ENCODE measurements at places on chromosomes 6 and 20. TPM values are rescaled to one million over a fixed set of nuclear protein-coding genes. Genes with fewer than 3 reads are reported as not detected.

KCNS1 gene
- 1.2 TPM for total RNA-seq

SLC35F1 gene
- 1.0 TPM for total RNA-seq

RAD21L1 gene
- total RNA-seq = not detected

CYP24A1 gene
- total RNA-seq = not detected

CCM2L gene
- total RNA-seq = 5.6 TPM

PRIM2 gene
- total RNA-seq = 6.0 TPM

TNFRSF6B gene
- not detected for total RNA-seq

OXT gene
- total RNA-seq = not detected

ARMC2 gene
- total RNA-seq = 15.2 TPM

GRCh38 chr6:114934079-114934478 lies 591.3 kb upstream of the HS3ST5 start:
- DNase-seq = no peak

DNA sequence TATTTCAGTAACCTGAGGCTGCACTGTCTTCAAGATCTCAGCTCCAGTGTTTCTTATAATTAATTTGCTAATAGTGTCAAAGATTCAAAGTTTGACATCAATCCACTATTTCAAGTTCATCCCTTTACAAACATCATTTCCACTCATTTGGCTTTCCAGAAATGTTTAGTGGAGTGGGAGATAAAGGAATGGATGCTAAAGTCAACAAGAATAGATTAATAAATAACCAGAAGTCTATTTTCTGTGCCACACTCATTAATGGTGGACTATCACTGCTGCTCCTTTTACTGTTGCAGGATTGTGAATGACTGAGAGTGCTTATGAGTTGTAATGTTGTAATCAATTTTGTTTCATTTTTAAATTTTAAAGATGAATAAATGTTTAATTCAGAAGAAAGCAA lies 28.4 kb upstream of the EPM2A start:
- DNase-seq = no peak

DNA sequence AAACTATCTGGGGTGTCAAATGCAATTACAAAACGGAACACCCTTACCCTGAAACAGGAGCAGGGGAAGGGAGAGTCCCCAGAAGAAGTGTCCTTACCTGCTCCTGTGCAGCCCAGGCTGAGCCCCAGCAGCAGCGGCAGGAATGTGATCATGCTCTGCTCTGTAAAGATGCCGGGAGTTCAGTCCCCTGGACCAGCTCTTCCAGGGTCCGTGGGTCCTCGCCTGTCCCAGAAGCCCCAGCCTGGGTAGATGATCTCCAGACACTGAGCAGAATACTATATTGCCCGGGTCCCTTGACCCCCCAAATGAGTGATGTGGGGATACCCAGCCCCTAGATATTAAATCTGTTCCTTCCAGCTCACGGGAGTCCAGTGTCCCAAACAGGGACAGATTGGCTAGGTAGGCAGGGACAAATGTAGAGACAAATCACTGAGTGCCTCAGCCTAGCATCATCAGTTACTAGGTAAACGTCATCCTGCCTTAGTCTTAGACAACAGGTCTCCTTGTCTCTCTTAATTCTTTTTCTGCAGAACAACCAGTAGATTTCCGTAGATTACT lies at the start of gene HLA-DMB:
TSS of gene HLA-DMB (minus strand) at position 373 of the 558 bp plus-strand sequence. CDS start at position 152, 221 bp downstream.
- peak; percentile 52 for DNase-seq

GRCh38 chr20:57860576-57860975 lies 150.8 kb upstream of the PMEPA1 start:
- no peak for DNase-seq

GRCh38 chr6:9699888-9700287 lies 715.0 kb downstream of the TFAP2A start:
- DNase-seq = no peak

DNA sequence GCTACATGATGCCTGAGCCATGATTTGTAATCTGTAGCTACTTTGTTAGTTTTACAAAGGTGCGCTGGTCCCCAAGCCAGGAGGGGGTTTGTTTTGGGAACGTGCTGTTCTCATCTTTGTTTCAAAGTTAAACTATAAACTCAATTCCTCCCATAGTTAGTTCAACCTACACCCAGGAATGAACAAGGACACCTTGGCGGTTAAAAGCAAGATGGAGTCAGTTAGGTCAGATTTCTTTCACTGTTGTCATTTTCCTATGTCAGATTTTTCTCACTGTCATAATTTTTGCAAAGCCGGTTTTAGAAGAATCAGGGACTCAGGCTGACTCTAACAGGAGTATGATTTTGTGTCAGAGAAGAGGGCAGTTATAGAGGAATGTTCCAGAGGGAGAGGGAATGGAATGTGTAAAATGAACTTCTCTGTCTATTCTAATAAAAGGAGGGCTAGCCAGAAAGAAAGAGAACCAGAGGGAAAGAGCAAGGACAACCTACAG lies 2.3 kb upstream of the GMPR start:
- no peak for DNase-seq

GRCh38 chr6:135300576-135300975 lies 119.5 kb downstream of the MYB start:
- no peak for DNase-seq

GRCh38 chr6:35049900-35050756 lies 91.0 kb downstream of the TCP11 start:
- DNase-seq = peak; percentile 76

DNA sequence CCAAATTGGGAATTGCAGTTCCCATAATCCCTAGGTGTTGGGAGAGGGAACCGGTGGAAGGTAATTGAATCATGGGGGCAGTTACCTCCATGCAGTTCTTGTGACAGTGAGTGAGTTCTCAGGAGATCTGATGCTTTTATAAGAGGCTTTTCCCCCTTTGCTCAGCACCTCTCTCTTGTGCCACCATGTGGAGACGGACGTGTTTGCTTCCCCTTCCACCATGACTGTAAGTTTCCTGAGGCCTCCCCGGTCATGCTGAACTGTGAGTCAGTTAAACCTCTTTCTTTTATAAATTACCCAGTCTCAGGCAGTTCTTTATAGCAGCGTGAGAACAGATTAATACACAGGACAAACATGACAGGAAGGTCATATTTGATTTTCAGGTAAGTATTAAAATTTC lies 25.3 kb upstream of the HECA start:
- DNase-seq = no peak

GRCh38 chr20:43323592-43323991 lies 133.9 kb upstream of the PTPRT start:
- DNase-seq = no peak

DNA sequence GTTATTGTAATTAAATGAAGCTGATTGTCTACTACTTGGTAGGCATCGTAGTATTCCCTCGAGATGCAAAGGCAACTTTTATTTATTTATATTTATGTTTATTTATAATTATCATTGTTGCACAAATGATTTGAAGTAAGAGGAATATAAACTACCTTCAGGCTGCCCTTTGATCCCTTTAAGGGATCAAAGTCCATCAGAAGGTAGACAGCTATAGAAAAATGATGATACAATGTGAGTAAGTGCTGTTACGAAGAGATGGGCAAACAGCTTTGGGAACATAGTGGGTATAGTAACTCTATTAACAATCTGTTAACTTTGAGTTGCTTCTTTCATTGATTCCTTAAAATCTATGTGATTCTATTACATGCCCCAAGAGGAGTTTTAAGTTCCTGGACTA lies 512.8 kb upstream of the CITED2 start:
- DNase-seq = no peak

DNA sequence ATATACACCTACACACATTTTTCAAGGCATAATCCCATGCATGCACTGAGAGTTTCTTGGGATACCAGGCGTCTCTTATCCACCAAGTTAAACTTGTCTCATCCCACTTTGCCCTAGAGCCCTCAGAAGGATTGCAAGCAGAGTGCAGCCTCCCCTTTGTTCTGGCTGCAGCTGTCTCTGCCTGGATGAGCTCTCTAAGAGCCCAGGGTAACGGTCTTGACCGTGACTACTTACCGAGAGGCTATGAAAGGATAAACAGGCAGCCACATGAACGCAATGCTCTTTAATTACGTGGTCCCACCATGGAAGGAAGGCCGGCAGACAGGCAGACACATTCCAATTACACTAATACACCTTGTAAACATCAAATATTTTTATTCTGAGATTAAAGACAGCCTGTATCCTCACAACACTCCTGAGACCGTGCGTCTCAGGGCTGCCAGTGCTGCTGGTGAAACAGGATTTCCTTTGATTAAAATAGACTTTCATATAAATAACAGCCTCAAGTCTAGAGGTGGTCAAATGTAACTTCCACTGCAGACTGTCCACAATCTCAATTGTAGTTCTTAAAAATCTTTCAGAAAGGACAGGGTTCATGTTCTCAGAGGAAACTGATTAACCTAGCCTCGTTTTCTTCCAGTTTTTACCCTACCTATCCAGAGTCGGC lies 210.0 kb upstream of the PRDM1 start:
- no peak for DNase-seq

DNA sequence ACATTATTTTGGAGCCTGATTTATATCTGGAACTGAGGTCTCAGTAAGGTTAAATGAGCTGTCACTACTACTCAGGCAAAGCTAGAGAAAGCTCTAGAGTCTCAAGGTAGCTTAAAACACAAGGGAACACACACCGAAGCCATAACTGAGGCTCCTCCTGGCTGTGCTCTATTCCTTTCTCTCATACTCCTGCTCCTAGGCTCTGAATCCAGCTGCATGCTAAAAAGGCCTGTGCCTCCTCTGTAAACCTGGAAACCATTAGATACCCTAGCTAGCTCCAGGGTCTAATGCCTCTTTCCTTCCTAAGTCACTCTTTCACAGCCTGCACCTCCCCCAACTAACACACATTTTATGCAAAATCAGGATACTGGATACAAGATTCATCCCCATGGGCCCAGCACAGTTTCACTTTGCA lies 17.1 kb downstream of the RIPOR2 start:
- no peak for DNase-seq

GRCh38 chr6:119334535-119335264 lies 14.9 kb downstream of the MAN1A1 start:
- no peak for DNase-seq

DNA sequence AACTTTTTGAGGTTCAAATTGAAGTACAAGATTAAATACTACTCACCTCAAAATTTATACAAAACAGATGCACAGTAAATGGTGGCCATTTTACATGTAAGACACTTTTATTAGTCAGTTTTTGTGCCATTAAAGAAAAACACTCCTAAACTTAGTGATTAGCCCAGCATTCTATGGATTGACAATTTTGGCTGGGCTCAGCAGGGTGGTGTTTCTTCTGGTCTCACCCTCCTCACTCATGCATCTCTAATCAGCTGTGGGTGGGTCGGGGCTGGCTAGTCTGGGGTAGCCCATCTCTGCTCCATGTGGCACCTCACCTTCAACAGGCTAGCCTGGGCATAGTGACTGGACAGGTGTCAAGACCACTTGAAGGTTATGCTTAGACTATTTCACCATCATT lies 71.6 kb upstream of the BTBD3 start:
- no peak for DNase-seq

DNA sequence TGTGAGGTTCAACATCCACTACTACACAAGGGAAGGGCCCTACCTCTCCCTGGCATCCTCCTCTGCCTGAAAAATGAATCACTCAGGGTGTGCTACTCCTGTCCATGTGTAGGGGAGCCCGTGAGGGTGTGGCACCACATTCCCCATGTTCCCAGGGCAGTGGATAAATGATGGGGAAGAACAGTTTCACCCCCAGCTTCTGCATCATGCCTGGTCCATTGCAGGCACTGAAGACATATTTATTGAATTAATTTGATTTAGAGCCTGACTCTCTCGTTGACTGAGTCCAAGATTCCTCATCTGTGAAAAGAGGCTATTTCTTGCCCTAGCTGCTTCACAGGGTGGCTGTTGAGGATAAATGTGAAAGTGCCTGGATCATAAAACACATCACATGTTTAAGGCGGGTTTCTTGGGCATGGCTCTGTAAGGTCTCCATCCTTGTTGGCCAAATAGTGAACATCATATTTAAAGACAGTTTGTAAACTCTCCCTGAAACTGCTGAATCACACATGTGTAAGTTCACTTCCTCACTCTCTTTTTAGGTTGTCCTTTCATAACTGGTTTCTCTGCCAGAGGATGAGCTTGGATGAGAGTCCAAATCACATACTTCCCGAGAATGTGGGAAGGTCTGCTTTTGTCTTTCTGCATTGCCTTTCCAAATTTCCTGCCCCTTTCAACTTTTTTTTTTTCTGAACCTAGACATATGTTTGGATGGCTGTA lies 79.7 kb upstream of the FYN start:
- no peak for DNase-seq

GRCh38 chr6:6918216-6918983 lies 189.4 kb upstream of the RREB1 start:
- no peak for DNase-seq

DNA sequence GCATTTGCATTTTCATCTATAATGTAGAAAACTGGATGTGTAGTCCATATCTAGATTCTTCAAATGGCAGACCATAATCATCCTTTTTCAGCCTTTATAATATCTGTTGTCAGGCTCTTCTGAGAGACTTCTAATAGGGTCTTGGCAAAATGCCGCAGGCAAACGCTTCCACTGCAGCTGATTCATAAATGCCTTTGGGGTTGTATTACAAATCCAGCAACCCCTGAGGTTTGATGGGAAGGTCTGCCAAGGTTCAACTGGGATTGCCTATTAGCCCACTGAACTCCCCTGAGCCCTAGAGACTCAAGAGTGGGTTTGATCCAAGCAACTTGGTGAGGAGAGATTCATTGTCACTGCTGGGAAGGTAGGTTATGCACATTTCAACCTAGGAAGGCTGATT lies 365.2 kb upstream of the POU3F2 start:
- no peak for DNase-seq

DNA sequence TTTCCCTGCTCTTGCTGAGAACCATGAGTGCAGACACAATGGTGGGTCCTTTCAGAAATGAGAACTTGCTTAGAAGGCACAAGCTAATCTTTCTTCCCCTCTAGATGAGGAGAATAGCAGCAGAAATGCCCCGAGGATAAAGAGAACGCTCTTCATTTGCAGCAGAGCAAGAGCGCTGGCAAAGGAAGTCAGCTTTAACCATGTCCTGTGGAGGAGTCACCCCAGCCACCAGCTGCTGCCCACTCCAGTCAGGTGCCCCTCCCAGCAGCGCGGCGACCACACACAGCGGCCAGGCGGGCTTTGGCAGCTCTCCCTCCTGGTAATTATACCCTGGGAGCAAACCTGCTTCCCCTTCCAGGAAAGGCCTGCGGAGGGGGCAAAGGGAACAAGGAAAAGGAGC lies 42.4 kb upstream of the EMILIN3 start:
- DNase-seq = peak; percentile 68

DNA sequence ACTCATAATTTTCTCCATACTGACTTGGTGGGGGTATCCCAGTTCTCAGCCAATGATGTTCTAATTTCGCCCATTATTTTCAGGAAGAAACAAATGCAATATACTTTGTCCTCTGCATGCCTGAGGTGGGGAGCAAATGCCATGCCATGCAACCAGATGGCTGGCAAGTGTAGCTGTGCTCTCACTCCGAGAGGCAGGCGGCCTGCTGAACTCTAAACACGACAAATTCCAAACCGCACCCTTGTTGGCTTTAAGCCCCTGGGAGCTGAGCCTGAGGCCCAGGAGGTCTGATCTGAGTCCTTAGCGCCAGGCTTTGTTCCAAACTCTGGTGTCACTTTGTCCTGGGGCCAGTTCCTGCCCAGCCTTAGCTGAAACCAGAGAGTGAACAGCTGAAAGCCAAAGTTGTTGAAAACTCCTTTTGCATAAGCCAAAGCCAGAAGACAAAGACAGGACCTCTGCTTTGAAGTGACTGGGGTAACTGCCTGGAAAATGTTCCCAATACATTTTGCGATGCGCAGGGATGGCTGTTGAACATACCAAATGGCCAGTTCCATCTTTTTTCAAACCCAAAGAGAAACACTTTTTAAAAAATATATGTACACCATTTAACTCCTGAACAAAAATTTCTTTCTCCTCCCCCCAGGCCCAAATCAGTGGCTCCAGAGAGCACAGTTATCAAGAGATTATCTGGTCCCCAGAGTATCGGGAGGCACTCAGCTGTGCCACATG lies 46.2 kb downstream of the TTI1 start:
- peak; percentile 75 for DNase-seq

All from right cardiac atrium (tissue), 5 donors.